Esophagus mucosa (tissue), 1 donor: ENCODE measurements at places on chromosomes 12 and 14.

- no peak for ATAC-seq
Observed at GRCh38 chr14:101563654-101564443, 2.6 kb downstream of the DIO3 start.

DNA sequence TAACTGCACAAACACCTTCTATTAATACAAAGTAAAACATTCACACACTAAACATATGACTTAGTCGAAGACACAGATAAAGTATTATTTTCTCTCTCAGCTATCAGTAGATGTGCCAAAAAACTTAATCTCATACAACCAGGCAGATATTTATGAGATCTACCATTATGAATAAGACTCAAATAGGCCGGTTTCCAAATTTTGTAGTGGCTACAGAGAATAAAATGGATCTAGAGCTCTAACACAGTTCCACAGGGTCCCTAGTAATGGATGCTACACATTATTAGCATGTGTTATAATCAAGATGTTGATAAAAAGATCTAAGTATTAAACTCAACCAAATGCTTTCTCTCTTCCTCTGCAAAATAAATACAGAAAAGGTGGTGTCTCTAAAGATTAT is 10.4 kb downstream of the SAV1 start:
- ATAC-seq, result no peak

GRCh38 chr14:104442107-104442551 is 137.4 kb upstream of the C14orf180 start:
- no peak for ATAC-seq

DNA sequence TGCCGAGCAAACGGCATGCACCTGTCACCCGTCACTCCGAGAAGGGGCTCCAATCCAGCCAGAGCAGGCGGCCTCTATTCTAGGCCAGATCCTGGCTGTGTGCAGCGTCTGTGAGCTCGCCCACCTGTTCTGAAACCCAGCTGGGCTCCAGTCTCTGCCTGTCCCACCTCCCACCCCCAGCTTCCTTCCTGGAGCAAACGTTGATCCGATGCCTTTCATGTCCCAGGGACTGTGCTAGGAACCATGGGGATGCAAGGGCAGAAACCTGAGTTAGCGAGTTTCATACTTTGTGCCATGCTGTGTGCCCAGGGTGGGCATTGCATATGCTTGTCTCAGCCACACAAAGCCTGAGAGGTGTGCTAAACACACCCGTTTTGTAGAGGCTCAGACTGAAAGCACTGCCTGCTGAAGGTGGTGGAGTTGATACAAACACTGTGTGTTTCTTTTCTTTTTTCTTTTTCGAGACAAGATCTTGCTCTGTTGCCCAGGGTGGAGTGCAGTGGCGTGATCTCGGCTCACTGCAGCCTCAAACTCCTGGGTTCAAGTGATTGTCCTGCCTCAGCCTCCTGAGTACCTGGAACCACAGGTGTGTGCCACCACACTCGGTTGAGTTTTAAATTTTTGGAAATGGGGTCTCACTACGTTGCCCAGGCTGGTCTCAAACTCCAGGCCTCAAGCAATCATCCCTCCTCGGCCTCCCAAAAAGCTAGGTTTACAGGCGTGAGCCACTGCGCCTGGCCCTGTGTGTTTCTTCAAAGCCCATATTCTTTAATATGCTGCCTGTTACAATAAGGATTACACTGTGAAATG is 84.1 kb upstream of the MED13L start:
- ATAC-seq, result no peak

GRCh38 chr14:68464711-68465110 is 328.2 kb downstream of the ZFP36L1 start:
- peak; percentile 73 for ATAC-seq

DNA sequence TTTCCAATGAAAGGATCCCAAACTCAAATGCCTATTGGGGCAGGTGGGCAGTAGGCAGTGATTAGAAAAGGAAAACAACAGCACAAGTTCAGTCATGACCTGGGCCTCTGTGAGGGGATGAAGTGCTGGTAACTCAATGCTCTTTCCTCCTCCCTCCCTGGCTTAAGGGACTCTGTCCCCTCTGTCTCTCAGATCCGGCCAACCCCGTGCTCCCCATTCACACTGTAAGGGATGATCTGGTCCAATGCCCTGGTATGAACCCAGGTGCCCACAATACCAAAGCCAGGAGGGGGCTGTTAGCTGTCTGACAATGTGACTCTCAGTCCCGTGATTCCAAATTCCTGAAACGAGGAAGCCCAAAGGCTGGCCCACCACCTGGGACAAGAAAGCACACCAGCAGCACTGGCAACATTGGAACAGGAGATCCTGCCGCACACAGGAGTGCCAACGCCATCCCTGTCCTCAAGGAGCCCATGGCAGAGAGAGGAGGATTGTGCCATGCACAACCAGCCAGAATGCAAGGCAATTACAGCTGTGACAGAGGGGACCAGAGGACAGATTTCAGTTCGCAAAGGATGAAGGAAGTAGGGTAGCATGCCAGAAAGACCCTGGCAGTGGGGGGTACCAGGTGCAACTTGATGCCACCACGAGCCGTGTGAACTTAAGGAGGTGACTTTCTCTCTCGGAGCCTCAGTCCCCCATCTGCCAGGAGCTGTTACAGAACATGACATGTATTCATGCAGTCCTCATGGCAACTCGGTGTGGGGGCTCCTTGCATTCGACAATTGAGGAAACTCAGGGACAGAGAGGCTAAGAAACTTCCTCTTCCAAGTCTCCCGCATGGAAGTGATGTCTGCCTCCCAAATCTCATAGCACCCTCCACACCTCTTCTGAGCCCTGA is 37.6 kb downstream of the SERPINA3 start:
- ATAC-seq, result no peak

DNA sequence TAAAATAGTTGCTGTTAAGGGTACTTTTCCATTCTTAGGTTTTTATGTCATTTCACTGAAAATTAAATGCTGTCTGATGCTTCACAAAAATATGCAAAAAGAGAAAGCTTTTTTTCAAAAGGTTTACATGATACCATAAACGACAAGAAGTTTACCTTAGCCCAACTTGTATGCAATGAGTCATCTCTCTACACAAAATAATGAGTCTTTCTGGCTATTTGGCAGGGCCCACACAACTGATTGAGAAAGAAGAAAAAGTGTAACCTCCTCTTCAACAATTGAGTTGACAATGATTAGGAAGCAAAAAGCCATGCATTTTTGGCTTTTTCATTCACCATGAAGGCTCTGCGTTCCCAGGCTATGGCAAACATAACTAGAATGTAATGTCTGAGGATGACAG is 165.4 kb upstream of the CPNE8 start:
- ATAC-seq, result no peak
